ENCODE measurements at places on chromosomes 1 and 21.
A peak's percentile ranks its signal among the peaks of the same experiment; 100 is the strongest.

GRCh38 chr21:45020629-45021427, 53.6 kb upstream of the ADARB1 start:
- no peak overlapping the region for H3K4me3 ChIP-seq
- DNase-seq: no peak
- no peaks in the 10 kb centered on the region for H3K27me3 ChIP-seq

GRCh38 chr1:118881751-118882150, 106.4 kb downstream of the TBX15 start:
- no peaks in the 10 kb centered on the region for H3K27me3 ChIP-seq
- H3K4me3 ChIP-seq: no peak overlapping the region
- no peaks in the 10 kb centered on the region for H3K4me1 ChIP-seq
- no peaks in the 10 kb centered on the region for H3K36me3 ChIP-seq

DNA sequence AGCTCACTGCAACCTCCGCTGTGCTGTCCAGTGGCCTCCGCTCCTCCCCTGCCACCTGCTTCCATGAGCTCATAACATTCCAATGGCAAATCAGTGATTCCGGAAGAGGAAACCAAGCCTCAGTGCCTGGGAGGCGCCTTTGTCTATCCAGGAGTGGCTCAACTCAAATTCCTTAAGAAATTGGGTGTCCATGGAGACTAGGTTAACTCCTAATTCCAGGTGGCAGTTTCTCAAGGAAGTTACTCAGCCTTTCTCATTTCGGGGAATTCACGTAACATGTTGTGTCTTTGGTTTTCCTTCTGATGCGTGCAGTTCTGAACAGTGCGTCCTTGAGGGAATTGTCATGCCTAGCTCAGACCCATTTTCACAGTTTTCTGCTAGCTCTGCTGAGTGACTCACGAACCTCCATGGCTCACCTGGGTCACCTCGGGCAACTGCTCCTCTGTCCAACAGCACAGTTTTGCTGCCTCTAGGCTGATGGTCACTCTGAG, 89.9 kb upstream of the DSCAM start:
- H3K27me3 ChIP-seq: no peaks in the 10 kb centered on the region
- H3K27ac ChIP-seq: no peak overlapping the region
- H3K4me3 ChIP-seq: no peak overlapping the region

DNA sequence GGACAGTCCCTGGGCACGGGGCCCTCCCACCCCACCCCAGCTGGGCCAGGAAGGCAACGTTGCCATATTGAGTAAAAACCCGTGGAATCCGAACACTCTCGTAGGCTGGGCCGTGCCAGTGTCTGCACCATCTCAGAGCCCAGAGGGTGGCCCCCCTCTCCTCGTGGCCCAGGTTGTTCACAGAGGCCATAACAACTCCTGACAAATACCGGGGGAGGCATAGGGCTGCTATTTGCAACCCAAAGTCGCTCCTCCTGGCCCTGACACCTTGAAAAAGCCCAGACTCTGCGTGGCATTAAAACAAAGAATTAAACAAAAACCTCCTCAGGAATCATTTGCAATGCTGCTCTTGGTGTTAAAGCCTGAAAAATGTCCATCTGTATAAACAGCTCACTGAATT, 141.4 kb downstream of the CASZ1 start:
- H3K27ac ChIP-seq: no peak overlapping the region
- no peak for DNase-seq
- no peak overlapping the region for H3K4me3 ChIP-seq

- H3K4me3 ChIP-seq: no peak overlapping the region
- H3K4me1 ChIP-seq: no peaks in the 10 kb centered on the region
- H3K27ac ChIP-seq: peak overlapping the region; percentile 24
- no peaks in the 10 kb centered on the region for H3K27me3 ChIP-seq
Observed at GRCh38 chr1:156135930-156136871, 17.2 kb upstream of the SEMA4A start.

GRCh38 chr1:231934797-231935196, 308.2 kb downstream of the DISC1 start:
- no peaks in the 10 kb centered on the region for H3K4me1 ChIP-seq
- no peak overlapping the region for H3K4me3 ChIP-seq
- DNase-seq: no peak

GRCh38 chr21:36235058-36235582, 78.5 kb downstream of the DOP1B start:
- no peaks in the 10 kb centered on the region for H3K27me3 ChIP-seq
- H3K36me3 ChIP-seq: peaks cover 7% of the 10 kb centered on the region
- H3K27ac ChIP-seq: no peak overlapping the region
- H3K4me1 ChIP-seq: no peaks in the 10 kb centered on the region

DNA sequence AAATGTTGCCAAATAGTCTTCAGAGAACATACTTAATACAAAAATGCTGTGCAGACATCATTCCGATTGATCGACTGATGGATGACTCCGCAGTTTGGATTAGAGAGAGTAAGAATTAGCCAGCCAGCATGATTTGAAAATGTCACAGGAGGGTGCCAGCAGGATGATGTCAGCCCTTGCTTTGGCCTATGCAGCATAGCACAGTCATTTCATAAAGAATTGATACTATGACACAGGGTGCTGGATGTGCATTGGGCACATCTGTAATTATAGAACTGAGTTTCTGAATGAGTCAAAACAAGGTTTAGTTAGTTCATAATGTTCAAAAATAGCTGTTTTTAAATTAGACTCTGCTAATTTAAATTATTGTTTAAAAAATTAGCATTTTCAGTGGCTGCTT, 21.6 kb upstream of the TRAF5 start:
- peaks cover 75% of the 10 kb centered on the region for H3K36me3 ChIP-seq
- no peak overlapping the region for H3K4me3 ChIP-seq
- H3K27ac ChIP-seq: no peak overlapping the region
- no peak for DNase-seq
- peaks cover 9% of the 10 kb centered on the region for H3K4me1 ChIP-seq

DNA sequence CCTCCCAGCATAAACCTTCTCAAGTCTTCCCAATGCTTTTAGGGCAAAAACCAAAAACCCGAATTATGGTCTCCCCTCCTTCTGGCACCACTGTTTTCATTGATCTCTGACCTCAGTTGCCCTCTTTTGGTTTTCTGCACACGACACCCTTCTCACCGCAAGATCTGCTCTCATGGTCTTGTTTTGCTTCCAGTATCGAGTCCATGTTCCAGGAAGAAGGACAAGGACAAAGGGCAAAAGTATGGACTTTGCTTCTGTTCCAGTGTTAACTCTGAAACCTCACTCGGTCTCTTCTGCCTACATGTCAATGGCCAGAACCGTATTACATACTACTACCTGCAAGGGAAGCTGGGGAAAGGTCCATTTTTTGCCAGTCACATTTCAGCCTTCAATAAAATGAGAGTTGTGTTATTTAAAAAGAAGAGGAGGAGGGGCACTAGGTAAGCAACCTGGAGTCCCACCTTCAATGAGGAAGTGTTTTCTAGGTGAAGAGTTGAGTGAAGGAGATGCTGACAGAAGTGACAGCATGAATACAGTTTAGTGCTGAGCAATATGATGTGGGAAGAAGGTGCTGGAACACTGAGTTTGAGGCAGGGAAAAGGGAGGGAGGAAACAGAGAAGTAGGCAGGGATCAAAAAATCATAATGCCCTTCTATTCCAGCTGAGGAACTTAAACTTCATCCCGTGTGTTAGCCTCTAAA, 183.4 kb downstream of the FGGY start:
- no peaks in the 10 kb centered on the region for H3K36me3 ChIP-seq
- no peaks in the 10 kb centered on the region for H3K4me1 ChIP-seq
- H3K27ac ChIP-seq: no peak overlapping the region
- H3K27me3 ChIP-seq: no peaks in the 10 kb centered on the region
- no peak for DNase-seq

DNA sequence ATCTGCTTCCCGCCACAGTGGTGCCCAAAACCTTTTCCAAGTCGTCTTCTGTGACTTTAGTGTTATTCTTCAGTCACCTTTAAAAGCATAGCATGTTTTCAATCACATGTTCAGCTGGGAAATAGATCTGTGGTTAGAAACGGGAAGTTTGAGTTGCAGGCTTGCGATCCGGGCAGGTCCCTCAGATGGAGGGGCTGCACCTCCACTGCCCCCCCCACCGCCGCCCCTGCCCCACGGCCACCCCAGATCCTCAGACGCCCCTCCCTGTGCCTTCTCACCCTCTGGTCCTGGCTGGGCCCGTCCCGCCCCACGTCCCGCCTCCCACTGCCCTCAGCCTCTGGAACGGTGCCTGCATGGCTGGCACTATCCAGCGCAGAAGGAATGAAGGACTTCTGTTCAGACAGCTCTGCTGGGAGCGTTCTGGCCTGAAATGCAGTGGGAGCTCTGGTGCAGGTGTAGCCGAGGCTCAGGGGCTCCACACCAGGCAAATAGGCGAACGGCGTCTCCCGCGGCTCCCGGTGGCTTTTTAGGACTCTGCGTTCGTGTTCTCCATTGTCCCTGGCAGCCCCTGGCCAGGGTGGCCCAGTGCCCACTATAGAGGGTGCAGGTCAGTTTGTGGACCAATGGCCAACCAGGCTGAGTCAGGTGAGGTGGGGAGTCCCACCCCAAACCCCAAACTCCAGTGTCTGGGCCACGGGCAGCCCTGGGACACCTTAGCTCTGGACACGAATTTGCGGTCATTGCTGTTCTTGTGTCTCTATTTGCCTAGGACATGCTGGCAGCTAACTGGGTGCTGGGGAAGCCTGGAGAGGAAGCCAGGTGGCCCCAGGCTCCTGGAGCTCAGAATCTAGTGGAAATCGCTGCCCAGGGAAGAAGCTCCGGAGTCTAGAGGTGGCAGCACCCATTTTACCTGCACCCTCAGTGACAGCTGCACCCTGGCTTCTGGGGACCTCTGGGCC, 67.1 kb downstream of the FAAP20 start:
- H3K27ac ChIP-seq: no peak overlapping the region
- DNase-seq: no peak
- H3K36me3 ChIP-seq: no peaks in the 10 kb centered on the region

DNA sequence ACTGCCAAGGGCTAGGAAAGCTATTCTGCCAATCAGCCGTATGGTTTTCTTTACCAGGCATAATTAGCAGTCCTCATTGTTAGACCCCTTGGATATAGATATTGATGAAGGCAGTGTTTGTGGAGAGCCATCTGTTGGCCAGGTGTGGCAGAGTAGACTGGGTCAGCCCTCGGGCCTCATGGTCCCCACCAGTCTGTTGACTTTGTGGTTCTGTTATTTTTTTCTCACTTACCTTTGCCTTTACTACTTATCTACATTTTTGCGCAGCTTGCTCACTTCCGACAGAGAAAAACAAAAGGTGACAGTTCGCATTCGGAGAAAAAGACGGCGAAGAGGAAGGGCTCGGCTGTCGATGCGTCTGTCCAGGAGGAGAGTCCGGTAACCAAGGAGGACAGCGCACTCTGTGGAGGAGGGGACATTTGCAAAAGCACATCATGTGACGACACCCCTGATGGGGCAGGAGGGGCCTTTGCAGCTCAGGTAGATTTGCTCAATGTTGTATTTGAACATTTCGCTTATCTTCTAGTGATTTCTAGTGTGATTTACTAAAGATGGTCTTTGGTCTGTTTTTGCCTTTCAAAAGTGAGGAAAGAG, 2.3 kb downstream of the PCNT start:
- peak overlapping the region; percentile 68 for H3K4me3 ChIP-seq
- peaks cover 6% of the 10 kb centered on the region for H3K36me3 ChIP-seq
- no peaks in the 10 kb centered on the region for H3K27me3 ChIP-seq
- DNase-seq: no peak
- H3K27ac ChIP-seq: peak overlapping the region; percentile 81

GRCh38 chr1:101706366-101706765, 290.4 kb downstream of the OLFM3 start:
- H3K4me3 ChIP-seq: no peak overlapping the region
- DNase-seq: no peak
- H3K27ac ChIP-seq: no peak overlapping the region
- no peaks in the 10 kb centered on the region for H3K36me3 ChIP-seq
- no peaks in the 10 kb centered on the region for H3K27me3 ChIP-seq
- H3K4me1 ChIP-seq: no peaks in the 10 kb centered on the region

- peaks cover 31% of the 10 kb centered on the region for H3K36me3 ChIP-seq
- H3K27me3 ChIP-seq: no peaks in the 10 kb centered on the region
- no peak for DNase-seq
Observed at GRCh38 chr1:110060034-110060661, 10.3 kb downstream of the ALX3 start.

GRCh38 chr1:28526886-28527285, 21.0 kb downstream of the RCC1 start:
- DNase-seq: no peak
- H3K4me1 ChIP-seq: no peaks in the 10 kb centered on the region
- H3K27ac ChIP-seq: no peak overlapping the region
- H3K36me3 ChIP-seq: peaks cover 12% of the 10 kb centered on the region

- H3K4me1 ChIP-seq: no peaks in the 10 kb centered on the region
- no peak overlapping the region for H3K4me3 ChIP-seq
- H3K27me3 ChIP-seq: no peaks in the 10 kb centered on the region
- H3K36me3 ChIP-seq: peaks cover 7% of the 10 kb centered on the region
Observed at GRCh38 chr1:109928591-109929111, 18.0 kb downstream of the CSF1 start.

DNA sequence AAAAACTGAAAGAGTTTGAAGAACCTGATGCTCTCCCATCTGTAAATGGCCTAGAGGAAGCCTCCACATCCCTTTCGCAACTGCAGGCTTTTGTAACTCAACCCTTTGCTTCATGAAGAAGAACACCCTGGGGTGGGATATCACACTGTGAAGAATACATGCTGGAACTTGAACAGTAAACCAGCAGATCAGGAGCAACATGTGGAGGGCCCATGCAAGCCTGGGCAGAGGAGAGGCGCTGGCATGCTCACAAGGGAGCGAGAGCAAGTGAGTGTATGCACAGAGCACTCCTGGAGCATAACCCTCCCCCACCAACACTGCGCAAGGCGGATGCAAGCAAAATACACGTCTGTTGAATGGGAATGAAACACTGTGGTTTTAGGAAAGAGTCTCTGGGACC, 24.6 kb upstream of the SPAG17 start:
- H3K27ac ChIP-seq: no peak overlapping the region
- no peak overlapping the region for H3K4me3 ChIP-seq
- no peaks in the 10 kb centered on the region for H3K4me1 ChIP-seq
- no peaks in the 10 kb centered on the region for H3K27me3 ChIP-seq

DNA sequence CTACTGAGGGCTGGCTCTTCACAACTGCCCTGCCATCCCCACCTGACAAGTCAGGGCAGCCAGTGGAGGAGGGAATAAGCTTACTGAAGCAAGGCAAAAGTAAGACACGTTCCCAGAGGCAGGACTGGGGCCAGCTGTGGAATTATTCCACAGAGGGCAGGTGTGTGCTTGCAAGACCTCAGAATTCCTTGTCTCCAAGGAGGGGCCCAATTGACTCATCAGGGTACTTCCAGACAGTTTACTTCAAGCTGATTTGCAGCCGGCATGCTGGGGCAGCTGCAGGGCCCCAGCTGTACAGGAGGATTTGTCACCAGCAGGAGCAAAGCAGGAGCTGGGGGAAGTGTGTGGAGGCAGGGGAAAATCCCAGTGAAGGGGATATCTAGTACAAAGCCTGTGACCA, 167.5 kb upstream of the CAMK1G start:
- H3K4me1 ChIP-seq: peaks cover 15% of the 10 kb centered on the region
- no peak overlapping the region for H3K4me3 ChIP-seq
- no peak for DNase-seq
- H3K27me3 ChIP-seq: no peaks in the 10 kb centered on the region

GRCh38 chr1:23394181-23394580, 24.5 kb upstream of the ZNF436 start:
- no peak for DNase-seq
- no peak overlapping the region for H3K4me3 ChIP-seq
- H3K27ac ChIP-seq: peak overlapping the region; percentile 70
- peaks cover 20% of the 10 kb centered on the region for H3K4me1 ChIP-seq

Data from SK-N-SH (cell line).